ENCODE measurements at places on chromosomes 4 and X.

- no peak for DNase-seq
Measured at GRCh38 chr4:100826808-100827548, 309.2 kb upstream of the EMCN start.

DNA sequence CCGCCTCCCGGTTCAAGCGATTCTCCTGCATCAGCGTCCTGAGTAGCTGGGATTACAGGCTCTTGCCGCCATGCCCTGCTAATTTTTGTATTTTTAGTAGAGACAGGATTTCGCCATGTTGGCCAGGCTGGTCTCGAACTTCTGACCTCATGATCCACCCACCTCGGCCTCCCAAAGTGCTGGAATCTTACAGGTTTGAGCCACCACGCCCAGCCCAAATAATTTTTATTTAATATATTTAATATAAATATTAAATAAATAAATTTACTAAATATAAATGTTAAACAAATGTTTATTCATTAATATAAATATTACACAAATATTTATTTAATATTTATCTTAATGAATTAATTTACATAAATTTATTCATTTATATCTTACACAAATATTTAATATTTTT is 120.2 kb downstream of the SHOX start:
- no peak for DNase-seq

GRCh38 chr4:159764343-159764952 is 661.6 kb downstream of the RAPGEF2 start:
- DNase-seq = no peak

DNA sequence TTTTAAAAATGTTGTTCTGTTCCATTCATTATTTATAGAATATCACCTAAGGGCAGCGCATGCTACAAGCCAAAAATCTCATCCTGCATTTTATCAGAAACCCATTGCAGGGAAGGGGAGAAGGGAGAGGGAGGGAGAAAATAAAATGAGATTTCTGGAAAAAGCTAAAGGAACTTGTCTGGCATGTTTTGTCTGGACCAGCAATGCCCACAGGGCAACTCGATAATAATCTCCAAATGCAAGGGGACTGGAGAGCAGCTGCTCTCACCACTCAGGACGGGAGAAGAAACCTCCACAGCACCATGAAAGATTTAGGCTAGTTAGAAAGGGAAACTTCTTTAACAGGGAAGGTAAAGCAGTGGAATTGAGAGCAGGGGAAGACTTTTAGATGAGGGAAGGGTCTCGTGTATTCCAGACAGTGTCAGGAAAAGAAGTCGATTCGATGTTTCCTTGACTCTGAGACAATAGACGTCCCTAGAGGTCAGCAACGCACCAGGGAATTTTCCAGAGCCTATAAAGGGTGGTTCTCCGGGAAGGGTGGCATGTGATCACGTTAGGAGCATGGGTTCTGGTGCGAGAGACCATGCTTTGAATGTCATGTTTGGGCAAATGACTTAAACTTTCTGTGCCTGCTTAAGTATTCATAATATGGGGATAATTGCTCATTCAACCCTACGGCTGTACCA is 132.2 kb upstream of the NDP start:
- no peak for DNase-seq

GRCh38 chrX:42149765-42150164 is 226.4 kb upstream of the CASK start:
- no peak for DNase-seq

DNA sequence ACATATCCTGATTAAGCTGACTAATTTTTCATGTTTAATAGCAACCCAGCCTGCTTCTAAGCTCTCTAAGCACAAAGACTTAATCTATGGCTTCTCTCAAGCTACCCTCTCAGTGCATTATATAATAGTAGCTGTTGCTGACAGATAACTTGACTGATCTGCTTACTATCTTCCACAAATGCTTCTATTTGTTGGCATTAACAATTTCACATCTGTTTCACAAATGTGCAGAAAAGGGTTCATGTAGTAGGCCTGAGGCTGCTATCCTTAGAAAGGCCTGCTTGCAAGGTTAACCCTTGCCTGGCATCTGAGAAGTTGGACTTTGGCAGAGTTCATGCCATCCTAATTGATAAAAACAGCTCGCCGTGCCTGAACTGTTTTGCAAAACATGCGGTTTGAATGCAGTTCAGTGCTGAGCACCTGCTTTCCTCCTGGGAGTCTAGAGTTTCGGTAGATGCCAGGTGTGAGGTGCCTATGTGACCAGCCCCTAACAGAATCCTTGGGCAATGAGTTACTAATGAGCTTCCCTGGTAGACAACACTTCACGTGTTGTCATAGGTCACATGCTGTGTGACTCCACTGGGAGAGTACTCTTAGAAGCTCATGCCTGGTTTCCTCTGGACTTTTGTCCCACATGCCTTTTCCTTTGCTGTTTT is 68.4 kb downstream of the NSG1 start:
- DNase-seq = no peak

GRCh38 chr4:159227984-159228383 is 125.1 kb downstream of the RAPGEF2 start:
- DNase-seq = no peak

DNA sequence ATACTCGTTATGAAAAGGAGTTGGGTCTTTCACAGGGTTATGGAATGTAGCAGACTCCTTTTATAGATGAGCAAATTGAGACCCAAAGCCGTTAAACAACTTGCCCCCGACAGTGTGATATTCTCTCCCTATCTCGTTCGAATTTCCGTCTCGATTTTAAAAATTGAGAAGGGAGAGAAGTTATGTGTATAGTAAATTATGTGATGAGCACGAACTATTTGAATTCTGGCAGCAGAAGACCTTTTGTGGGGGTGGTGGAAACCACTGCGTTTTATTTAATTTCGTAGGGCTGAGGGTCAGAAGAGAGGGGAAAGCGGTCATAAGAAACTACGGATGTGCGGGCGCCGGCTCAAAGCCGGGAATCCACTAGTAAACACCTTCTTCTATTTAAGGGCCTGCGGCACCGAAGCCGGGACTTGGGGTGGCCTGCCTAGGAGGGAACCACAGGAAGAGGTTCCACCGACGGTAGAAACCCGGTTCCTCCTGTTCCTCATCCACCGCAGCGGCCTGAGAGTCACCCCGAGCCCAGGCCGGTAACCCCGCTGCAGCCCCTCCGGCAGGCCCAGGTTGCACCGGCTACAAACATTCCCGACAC is 1.5 kb upstream of the DDX3X start:
- peak; percentile 26 for DNase-seq

DNA sequence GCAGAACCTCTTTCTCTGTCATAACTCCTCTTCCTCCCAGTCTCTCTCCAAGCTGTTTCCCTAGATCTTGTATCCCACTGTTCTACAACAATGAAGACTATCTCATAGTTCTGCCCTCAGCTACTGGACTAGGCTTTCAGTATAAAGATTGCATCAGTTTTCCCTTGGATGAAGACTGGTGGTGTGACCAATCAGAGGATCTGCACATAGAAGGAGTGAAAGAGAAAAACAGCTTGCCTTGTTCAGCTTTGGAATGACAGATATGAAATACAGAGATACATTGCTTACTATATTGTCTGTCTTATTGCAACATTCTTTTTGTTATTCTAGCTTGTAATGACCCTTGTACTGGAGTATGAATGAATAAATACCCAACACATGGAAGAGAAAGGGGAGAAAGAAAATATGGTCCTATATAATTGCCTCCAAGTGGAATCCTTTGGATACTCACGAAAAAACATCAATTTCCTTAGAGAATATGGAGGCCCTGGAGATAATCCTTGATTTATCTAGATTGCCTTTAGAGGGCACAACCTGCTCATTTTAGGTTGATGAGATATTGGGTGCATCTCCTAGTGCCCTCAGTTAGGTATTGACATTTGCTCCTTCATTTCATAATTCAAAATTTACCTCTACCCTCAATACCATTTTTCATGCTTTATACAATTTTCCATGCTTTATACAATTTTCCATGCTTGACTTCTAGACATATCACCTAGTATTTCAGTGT is 395.8 kb downstream of the NAF1 start:
- no peak for DNase-seq

GRCh38 chr4:149638073-149638472 is 177.6 kb downstream of the IQCM start:
- DNase-seq = no peak

GRCh38 chr4:169249214-169249973 is 21.4 kb downstream of the SH3RF1 start:
- DNase-seq = no peak

DNA sequence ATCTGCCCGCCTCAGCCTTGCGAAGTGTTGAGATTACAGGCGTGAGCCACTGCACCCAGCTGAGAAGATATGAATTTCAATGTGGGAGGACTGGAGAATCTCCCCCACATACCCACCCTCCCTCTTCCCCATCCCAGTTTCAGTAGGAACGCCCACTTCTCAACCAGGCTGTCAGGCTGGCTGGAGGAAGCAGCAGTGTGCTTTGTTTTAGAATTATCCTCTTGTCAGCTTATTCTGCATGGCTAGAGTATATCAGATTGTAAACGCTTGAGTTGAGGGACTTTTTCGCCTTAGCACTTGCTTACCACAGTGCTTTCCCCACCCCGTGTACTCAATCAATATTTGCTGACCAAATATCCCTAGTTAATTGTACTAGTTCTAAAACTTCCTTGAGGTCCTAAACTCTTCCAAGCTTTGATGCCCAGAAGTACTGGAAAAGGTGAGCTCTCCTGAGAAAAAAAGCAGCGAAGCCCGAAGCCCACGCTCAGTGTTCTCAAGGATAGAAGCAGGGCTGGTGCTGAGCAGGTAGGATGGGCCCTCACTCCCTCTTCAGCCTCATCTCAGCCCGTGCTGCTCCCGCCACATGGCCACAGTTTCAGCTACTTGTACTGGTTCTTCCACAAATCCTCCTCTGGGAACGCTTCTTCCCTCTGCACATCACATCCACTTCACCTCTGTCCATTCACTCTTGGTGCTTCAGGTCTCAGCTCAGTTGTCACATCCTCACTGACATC is 7.3 kb upstream of the ARHGAP10 start:
- no peak for DNase-seq

GRCh38 chr4:173935622-173936405 is 347.7 kb downstream of the FBXO8 start:
- DNase-seq = no peak

DNA sequence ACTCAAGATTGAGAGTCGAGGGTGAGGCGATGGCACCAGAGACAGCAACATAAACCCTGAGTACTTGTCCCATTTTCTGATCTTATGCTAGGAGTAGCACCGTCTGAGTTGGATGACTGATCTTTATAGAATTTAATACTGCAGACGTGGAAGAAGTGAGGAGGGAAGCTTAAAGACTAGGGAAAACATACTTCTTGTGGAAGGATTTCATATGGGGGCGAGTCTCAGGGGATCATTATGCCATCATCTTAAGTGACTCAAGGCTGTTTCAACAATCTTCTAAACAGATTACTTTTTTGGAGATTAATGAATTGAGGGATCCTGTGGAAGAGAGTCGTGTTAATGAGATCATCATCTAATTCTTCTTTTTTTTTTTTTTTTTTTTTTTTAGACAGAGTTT is 17.2 kb upstream of the FAT1 start:
- DNase-seq = no peak

- DNase-seq = no peak
Measured at GRCh38 chr4:147723326-147723725, 8.6 kb upstream of the ARHGAP10 start.

- DNase-seq = no peak
Measured at GRCh38 chrX:23644744-23645143, 22.5 kb upstream of the PRDX4 start.

- no peak for DNase-seq
Measured at GRCh38 chrX:17814557-17814956, 46.5 kb downstream of the RAI2 start.

GRCh38 chr4:96407225-96407624 is 567.3 kb downstream of the PDHA2 start:
- no peak for DNase-seq

Measured in stimulated activated naive CD4-positive, alpha-beta T cell treated with Interleukin-2 at 50 U/mL for 16 hours (primary cell).